Activated naive CD4-positive, alpha-beta T cell treated with anti-CD3 and anti-CD28 coated beads for 36 hours (primary cell): ENCODE measurements at places on chromosomes 5 and 9.
A peak's percentile ranks its signal among the peaks of the same experiment; 100 is the strongest.

- no peak for DNase-seq
Observed at GRCh38 chr5:172299916-172300439, 16.4 kb upstream of the UBTD2 start.

GRCh38 chr5:87278590-87279100, 11.0 kb downstream of the RASA1 start:
- no peak for DNase-seq

- no peak for DNase-seq
Observed at GRCh38 chr5:124599028-124599973, 147.1 kb downstream of the ZNF608 start.

- DNase-seq, result peak; percentile 47
Observed at GRCh38 chr5:68891718-68892117, 202.1 kb upstream of the SLC30A5 start.

DNA sequence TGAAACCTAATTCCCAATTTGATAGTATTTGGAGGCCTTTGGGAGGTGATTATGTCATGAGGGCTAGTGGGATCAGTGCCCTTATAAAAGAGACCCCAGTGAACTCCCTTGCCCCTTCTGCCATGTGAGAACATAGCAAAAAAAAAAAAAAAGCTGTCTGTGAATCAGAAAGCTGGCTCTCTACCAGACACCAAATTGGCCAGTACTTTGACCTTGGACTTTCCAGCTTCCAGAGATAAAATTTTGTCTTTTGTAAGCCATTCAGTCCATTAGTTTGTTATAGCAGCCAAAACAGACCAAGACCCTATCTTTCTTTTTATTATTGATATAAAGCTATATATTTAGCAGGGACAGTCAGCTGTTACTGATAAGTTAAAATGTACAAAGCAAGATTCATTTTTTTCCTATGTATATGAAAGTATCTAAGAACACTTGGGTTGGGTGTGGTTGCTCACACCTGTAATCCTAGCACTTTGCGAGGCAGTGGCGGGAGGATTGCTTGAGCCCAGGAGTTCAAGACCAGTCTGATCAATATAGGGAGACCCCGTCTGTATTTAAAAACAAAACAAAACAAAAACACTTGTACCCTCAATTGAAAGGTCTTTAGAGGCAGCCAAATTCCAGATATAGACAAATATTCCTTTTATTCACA, 8.1 kb upstream of the C5orf24 start:
- DNase-seq, result no peak

- DNase-seq, result no peak
Observed at GRCh38 chr9:16485160-16485559, 385.3 kb downstream of the BNC2 start.

- DNase-seq, result no peak
Observed at GRCh38 chr9:77424993-77425392, 223.1 kb downstream of the GNA14 start.
